ENCODE measurements at places on chromosomes 11 and 22.

DNA sequence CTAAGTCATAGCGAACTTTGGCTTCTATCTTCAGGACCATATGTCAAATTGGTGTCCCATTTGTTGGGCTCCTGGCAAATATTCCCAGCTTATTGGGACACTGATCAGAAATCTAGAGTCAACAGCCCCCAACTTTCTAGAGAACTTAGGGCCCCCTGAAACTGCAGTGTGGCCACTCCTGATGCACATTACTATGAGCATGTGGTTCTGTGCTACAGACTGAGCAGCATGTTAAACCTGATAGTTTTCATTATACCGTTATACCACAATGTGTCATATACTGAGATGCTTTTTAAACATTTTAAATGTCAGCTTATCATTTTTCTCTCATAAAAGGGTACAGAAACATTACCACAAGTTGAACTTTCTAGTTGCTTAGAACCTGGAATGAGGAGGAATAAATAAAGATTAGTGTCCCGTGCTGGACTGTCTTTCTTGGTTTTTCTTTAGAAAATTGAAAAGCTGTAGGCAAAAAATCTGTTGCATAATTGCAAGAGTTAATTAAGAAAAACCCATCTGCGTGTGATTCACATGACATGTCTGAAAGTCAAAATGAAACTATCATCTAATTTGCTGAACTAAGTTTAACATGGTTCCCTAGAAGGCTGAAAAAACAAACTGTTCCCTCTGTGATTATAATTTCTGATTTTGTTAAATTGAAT is 16.4 kb upstream of the CTSC start:
- DNase-seq = no peak

DNA sequence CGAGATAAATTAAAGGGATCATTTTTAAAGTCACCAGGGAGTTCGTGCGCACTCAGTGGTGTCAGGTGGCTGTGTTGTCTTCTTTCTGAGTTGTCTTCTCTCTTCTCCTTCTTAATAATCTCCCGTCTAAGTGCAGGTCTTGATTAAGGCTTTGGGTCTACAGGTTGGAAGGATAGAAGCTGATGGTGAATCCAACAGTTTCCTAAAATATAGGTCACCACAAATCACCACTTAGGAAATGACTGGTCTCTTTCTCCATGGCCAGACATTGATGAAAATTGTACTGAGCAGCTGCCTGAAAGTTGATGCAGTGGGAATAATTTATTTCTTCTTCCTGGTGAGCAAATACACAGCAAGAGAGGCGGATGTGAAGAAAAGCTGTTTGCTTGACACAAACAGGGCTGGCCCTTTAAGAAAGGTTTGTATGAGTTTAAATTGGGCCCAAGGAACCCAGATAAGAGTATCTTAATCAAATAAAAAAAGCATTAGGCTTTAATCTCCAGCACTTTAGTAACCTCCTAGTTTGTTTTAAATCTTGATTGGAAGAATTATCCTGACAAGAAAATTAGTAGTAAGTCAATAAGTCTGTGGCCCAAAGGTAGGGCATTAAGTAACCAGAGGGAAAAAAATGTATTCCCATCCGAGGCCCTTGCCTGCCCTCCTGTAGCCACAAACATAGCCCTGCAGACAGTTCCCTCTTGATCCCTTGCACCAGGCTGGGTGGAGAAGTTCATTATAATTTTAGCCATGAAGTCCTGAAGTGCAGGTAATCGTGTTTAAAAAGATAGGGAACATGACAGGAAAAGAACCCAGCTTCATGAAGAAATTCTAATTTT is 245.8 kb downstream of the KIRREL3 start:
- DNase-seq = no peak

GRCh38 chr11:8686325-8686724 is 3.7 kb downstream of the RPL27A start:
- DNase-seq = no peak

DNA sequence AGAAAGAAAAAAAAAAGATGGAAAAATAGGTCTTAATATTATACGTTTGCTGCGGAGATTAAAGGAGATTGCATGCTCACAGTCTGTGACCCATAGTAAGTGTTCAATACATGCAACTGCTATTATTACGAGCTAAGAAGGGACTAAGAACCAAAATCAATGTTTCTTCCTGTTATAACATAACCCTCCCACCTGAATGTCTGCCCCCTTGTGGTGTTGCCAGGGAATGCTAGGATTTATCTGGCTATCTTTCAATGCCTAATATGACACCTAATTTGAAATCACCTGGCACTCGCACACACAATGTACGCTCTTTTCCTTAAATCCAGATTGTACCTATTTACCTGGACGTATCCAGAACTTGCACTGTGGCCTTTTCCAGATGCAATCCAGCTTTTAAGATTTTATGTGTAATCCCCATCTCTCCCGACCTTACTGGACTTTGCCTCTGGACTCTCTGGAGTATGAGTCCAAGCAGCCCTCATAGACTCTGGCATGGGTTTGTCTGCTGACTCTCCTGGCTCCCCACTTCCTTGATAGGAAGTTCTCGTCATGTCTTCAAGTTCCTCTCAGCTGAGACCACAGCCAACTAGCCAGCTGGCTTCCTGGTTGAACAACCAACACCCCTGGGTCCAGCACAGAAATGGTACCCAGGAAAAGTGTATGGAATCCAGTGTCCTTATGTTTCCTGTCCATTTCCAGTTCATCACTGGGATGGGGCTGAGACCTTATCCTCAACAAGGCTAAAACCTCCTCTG is 151.5 kb downstream of the CCDC34 start:
- DNase-seq = no peak

DNA sequence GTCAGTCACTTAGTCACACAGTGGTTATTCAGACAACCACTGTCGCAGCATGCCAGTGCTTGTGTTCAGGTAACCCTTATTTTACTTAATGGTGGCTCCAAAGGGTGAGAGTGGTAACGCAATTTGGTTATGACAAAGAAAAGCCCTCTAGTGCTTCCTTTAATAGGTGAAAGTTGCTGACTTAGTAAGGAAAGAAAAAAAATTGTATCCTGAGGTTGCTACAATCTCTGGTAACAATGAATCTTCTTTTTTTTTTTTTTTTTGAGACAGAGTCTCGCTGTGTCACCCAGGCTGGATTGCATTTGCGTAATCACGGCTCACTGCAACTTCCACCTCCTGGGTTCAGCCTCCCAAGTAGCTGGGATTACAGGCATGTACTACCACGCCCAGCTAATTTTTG is 64.5 kb downstream of the C11orf91 start:
- DNase-seq = no peak

DNA sequence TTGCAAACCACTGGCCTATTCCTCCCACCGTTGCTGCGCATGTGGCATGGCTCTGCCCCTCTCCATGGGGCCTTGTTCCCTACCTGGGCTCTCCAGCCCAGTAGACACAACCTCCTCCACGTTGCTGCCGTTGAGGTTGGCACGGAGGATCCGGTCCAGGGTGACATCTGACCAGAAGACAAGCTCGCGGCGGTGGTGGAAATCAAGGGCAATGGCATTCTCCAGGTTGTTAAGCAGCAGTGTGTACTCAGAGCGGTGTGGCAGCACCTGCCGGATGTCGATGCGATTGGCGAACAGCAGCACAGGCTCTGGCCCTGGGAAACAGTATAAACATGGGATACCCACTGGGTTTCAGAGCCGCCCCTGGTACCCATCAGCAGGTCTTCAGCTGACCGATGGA is 23.8 kb downstream of the LRP4 start:
- DNase-seq = no peak

GRCh38 chr11:114379394-114380069 is 20.8 kb downstream of the C11orf71 start:
- no peak for DNase-seq

- DNase-seq = no peak
Observed at GRCh38 chr11:47837929-47838328, 10.2 kb downstream of the NUP160 start.

DNA sequence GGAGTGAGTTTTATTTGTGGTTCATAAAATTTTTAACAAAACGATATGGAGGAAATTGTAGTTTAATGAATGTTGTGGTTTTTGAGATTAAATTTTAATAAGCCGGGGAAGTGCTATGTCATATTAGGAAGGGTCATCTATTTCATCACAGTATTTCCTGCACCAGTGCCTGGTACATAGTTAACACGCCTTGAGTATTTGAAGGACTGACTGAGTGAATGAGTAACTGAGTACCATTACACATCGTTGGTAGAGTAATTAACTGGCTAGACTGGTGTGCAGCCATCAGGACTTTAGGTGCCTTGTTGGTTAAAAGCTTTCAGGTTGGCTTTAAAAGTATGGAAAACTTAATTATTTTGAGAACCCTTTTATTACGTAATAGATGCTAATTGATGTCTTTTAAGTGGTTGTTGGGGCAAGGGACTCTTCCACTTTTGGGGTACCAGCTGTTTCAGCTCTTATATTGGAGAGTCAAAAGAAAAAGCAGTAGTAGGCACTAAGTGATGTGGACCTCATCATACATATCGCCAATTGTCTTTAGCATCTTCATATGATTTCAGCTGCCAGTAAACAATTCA is 101.8 kb downstream of the DDX10 start:
- DNase-seq = no peak

GRCh38 chr22:49188091-49188490 is 639.6 kb downstream of the BRD1 start:
- DNase-seq = no peak

DNA sequence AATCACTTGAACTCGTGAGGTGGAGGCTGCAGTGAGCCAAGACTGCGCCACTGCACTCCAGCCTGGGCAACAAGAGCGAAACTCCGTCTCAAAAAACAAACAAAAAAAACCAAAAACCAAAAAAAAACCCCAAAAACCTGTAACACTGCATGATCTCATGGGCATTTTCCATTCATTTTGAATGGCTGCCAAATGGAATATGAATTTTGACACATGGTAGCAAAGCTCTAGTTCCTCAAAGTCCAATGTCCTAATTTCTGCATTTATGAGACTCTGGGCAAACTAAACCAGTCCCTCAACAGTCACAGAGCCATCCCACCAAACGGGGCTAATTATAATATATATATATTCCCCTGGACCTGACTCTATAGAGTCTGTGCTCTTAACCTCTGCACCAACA is 61.8 kb downstream of the SGSM3 start:
- DNase-seq = no peak

GRCh38 chr11:46306296-46306853 is 28.9 kb downstream of the CREB3L1 start:
- no peak for DNase-seq

DNA sequence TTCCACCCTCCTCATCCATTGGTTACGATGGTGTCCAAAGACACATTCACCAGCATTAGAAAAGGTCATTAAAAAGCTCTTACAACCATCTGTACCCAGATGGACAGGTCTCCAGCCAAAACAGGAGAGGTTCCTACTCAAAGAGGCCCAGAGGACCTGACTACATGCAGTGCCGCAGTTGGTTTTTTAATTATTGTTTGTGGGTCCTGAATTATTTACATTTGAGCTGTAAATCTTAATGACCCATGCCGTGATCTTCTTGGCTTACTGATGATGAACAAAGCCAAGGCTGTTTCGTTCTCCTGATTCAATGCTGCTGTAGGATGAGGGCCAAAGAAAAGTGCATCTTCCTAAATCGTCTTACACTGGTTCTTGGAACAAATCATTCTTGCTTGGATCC is 83.7 kb downstream of the CADM1 start:
- DNase-seq = no peak
